Hepatocyte (in vitro differentiated cells): ENCODE measurements at places on chromosomes 7 and 10.

DNA sequence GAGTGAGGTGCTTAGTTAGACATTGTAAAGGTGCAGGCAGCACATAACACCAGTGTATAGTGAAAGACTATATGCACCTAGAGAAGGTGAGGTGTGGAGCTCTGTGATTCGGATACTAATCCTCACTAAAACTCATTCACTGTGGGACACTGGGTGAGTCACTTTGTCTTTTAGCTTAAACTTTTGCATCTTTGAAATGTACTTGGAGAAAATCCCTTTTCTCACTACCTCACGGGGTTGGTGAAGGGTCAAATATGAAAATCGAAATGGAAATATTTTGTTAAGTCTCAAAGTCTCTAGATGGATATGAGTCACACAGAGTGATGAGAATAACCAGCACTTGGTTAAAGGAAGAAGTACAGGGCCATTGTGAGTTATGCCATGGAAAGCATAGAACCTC is 38.0 kb downstream of the MDFIC start:
- no peak overlapping the region for H3K4me3 ChIP-seq
- H3K36me3 ChIP-seq: no peaks in the 10 kb centered on the region
- no peak overlapping the region for H3K27ac ChIP-seq
- DNase-seq: no peak
- H3K4me1 ChIP-seq: no peaks in the 10 kb centered on the region

DNA sequence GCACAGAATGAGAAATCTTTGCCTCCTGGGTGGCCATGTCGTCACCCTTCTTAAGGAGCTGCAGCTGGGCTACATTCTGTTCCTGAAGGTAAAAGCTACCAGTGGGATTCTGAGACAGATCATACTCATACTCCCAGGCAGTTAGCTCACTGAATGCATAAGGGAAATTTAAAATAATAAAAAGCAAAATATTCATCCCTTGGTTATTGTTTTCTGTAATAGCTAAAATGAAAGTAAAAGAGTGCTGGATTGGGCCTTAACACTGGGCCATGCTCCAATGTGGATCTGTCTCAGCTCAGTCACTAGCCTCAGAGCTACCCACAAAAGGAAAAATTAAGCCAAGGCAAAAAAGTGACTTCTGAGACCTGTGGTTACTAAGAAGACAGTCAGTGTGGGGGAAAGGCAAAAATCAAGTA is 8.9 kb upstream of the DYNC2I1 start:
- H3K27me3 ChIP-seq: no peaks in the 10 kb centered on the region
- DNase-seq: no peak
- no peaks in the 10 kb centered on the region for H3K36me3 ChIP-seq
- H3K4me3 ChIP-seq: no peak overlapping the region
- no peak overlapping the region for H3K27ac ChIP-seq

- H3K4me3 ChIP-seq: no peak overlapping the region
- no peaks in the 10 kb centered on the region for H3K27me3 ChIP-seq
- no peak for DNase-seq
- H3K27ac ChIP-seq: no peak overlapping the region
- H3K4me1 ChIP-seq: peaks cover 8% of the 10 kb centered on the region
- no peaks in the 10 kb centered on the region for H3K36me3 ChIP-seq
Observed at GRCh38 chr7:106720641-106721040, 59.7 kb upstream of the CCDC71L start.

DNA sequence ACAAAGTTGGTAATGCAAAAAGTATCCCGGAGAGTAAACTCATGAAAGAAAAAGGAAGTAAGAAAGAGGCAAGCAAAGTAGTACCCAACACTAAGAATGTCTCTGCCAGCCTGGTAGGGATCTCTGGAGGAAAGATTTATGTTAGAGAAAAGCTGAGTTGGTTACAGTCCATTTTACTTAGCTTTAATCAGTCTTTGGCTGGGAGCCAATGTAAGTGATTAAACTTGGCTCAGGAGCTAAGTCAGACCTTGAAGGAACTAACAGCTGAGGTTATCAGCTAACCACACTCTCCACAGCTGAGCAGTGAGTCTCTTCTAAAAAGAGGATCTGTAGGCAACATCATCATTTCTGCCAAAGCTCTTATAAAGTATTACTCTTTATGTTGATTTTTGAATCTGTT is 148.0 kb downstream of the ANKRD7 start:
- H3K4me3 ChIP-seq: no peak overlapping the region
- no peak for DNase-seq

- no peak overlapping the region for H3K4me3 ChIP-seq
- H3K36me3 ChIP-seq: no peaks in the 10 kb centered on the region
- H3K27ac ChIP-seq: no peak overlapping the region
- H3K4me1 ChIP-seq: no peaks in the 10 kb centered on the region
- DNase-seq: peak; percentile 32
Observed at GRCh38 chr10:13219685-13220670, 14.2 kb downstream of the UCMA start.

- H3K36me3 ChIP-seq: no peaks in the 10 kb centered on the region
- peak; percentile 46 for DNase-seq
- peak overlapping the region; percentile 79 for H3K27ac ChIP-seq
- H3K4me1 ChIP-seq: no peaks in the 10 kb centered on the region
- H3K4me3 ChIP-seq: peak overlapping the region; percentile 69
- H3K27me3 ChIP-seq: no peaks in the 10 kb centered on the region
Observed at GRCh38 chr7:79452495-79453265, 787 bp downstream of the MAGI2 start.

- no peaks in the 10 kb centered on the region for H3K36me3 ChIP-seq
- H3K27ac ChIP-seq: no peak overlapping the region
- H3K4me1 ChIP-seq: peaks cover 4% of the 10 kb centered on the region
- no peaks in the 10 kb centered on the region for H3K27me3 ChIP-seq
- H3K4me3 ChIP-seq: no peak overlapping the region
Observed at GRCh38 chr7:78134256-78134655, 335.7 kb downstream of the PHTF2 start.

GRCh38 chr10:46541017-46541661 is 15.3 kb downstream of the GPRIN2 start:
- no peaks in the 10 kb centered on the region for H3K27me3 ChIP-seq
- peak; percentile 71 for DNase-seq
- peaks cover 22% of the 10 kb centered on the region for H3K4me1 ChIP-seq
- no peaks in the 10 kb centered on the region for H3K36me3 ChIP-seq
- H3K4me3 ChIP-seq: peak overlapping the region; percentile 20

DNA sequence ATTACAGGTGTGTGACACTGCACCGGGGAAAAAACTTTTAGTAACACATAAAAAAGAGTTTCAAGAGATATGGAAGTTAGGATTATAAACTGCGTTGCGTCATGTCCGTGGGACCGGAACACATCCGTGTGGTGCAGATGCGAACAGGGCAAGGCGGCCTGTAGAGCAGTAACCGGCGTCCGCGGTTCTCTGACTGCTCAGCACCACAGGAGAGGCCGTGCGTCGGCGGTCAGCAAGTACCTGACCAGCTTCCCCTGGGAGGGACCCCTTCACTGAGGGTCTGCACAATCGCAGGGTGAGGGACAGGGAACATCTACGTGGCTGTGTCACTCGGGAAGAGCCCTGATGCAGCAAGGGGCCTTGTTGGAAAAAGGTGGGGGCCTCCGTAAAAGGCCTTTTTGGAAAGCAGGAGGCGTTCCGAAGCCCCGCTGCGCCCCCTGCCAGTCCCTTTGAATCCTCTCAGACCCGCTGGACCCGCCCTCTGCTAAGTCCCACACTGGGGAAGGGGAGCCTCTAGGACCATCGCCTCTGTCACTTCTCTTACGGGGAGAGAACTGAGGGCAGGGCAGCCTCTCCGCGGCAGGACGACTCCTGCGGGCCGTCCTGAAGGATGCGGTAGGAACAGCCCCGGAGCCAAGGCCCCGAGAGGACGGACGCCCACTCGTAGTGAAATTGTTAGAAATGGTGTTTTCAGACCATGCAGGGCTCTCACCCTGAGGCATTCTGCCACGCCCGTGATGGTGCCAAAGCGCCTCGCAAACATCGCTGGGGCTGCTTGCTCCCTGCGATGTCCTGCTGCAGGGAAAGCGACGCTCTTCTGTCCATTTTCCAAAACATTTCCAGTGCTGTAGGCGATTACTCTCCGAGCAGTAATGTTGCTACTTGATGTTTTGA is 771.6 kb upstream of the COBL start:
- peak overlapping the region; percentile 47 for H3K27ac ChIP-seq
- no peaks in the 10 kb centered on the region for H3K27me3 ChIP-seq
- H3K4me1 ChIP-seq: peaks cover 4% of the 10 kb centered on the region
- H3K4me3 ChIP-seq: no peak overlapping the region
- H3K36me3 ChIP-seq: no peaks in the 10 kb centered on the region
- DNase-seq: peak; percentile 46

DNA sequence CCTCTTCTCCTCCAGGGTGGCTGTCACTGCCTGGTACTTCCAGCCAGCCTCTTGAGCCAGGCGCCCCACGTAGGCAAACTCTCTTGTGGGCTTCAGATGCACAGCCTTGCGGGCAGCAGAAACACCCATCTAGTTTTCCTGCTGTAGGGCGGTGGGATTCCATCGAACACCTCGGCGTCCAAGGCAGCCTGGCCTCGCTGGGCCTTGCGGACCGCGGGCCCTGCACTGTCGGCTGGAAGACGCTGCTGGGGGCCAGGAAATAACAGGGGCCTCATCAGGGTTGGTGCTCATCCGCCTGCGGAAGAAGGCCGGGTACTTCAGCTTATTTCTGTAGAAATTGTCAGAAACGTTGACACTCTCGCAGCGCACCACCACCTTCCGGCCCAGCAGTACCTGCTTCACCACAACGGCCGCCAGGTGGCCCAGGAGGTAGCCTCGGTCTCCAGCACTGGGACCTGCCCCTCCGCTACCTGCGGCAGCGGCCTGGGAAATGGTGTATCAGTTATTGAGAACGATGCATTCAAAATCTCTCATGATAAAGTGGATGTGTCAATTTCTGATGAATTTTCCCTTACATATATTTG is 61.1 kb downstream of the WDFY4 start:
- no peak overlapping the region for H3K4me3 ChIP-seq
- H3K27me3 ChIP-seq: no peaks in the 10 kb centered on the region
- H3K4me1 ChIP-seq: no peaks in the 10 kb centered on the region
- no peaks in the 10 kb centered on the region for H3K36me3 ChIP-seq

DNA sequence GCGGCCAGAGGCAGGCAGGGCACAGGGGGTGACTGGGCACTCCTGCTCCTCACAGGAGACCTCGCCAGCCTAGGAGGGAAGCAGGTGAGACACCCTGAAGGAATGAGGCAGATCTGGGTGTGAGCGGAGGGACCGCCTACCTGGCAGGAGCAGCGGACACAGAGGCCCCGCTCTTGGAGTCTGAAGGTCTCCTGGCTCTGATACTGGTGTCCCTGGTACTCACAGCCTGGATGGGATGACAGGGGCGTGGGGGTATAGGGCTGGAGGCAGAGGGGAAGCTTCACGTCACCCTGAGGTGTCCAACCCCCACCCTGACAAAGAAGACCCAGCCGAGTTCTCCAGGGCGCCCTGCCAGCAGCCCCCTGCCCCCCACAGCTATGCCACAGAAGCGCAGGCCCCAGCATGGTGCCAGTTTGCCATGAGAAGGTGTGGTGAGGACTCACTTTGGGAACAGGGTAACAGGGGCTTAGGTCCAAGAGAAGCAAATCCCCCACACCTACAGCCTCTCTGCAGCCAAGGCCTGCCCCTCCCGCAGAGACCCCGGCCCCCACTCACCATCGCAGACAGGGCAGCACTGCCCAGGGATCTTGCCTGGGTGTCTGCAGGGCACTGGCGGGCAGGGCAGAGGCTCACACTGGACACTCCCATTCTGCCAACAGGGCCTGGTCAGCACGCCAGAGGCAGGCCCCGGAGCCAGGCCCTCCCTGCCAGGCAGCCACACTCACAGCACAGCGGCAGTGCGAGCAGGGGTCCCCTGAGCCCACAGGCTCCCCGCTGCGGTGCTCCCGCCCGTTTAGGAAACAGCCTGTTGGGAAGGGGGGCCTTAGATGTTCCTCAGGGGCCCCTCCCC is 17.0 kb downstream of the KCP start:
- no peak for DNase-seq
- H3K27ac ChIP-seq: no peak overlapping the region
- no peaks in the 10 kb centered on the region for H3K36me3 ChIP-seq
- H3K4me3 ChIP-seq: no peak overlapping the region
- H3K27me3 ChIP-seq: peaks cover 5% of the 10 kb centered on the region

DNA sequence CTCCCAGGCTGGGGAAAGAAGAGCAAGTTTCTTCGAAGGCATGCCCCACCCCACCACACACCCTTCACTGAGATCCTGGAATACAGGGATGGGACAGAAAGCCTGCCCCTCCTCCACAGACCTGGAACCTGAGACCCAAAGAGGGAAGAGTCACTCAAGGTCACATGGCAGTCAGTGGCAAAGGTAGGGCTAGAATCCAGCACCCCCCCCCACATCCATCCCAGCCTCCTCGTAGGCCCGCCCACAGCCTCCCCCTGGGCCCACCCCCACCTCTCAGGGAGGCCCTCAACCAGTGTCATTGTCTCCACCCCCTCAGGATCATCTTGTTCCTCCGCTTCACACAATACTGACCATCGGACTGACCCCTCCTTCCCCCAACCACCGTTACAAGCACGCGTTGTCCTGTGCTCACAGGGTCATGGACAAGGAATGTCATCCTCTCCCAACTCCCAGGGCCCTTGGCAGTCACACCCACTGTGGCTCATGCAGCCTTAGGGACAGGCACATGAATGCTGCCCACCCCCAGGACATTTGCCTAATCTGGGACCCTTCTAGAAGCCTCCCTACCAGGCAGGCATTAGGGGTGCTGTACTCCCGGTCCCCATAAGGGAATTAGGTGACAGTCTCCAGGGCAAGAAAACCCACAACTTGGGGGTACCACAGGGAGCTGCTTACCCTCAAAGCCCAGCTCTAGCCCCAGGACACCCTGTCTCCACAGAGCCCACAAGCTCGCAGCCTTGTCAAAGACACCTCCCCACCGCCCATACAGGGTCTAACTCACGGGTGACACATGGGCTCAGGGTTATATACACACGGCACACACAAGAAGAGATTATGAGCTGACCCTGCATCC is 1.4 kb downstream of the KCNH2 start:
- H3K4me3 ChIP-seq: peak overlapping the region; percentile 20
- H3K27me3 ChIP-seq: peaks cover 25% of the 10 kb centered on the region
- H3K36me3 ChIP-seq: no peaks in the 10 kb centered on the region
- H3K4me1 ChIP-seq: peaks cover 55% of the 10 kb centered on the region
- DNase-seq: no peak

DNA sequence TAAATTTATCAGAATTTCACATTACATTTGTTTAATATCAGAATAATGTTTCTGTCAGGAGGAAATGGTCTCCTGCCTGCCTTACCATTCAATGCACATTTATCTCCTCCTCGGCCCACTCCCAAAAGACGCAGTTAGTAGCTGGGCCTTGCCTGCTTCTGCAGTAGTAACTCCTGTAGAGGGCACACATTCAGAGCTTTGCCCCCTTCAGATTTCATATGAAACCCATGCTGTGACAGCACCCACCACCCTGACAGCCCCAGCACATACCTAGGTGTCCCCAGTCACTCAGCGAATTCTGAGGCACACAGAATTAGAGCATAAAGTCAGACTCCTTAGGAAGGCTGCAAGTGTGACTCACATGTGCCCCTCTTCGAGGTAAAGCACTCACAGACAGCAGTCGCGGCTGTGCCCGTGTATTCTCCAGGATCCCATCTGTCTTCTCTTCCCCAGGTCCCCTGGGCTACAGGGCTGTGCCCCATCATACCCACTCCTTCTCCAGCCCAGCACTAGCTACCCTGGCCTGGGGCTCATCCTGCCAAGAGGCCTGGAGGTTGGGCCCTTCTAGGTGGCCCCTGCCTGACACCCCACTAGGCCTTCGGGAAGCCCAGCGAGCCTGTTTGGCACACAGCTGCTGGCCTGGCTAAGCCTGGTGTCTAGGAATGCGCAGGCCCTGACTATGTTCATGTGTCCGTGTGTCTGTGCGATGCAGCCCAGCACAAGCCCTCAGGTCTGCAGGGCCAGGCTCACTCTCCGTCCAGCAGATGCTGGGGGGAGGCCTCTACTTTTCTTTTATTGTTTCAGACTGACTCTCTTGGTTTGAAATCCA is 4.7 kb upstream of the DEPP1 start:
- no peak overlapping the region for H3K4me3 ChIP-seq
- H3K27me3 ChIP-seq: no peaks in the 10 kb centered on the region
- peaks cover 49% of the 10 kb centered on the region for H3K4me1 ChIP-seq
- no peaks in the 10 kb centered on the region for H3K36me3 ChIP-seq
- no peak overlapping the region for H3K27ac ChIP-seq
